SIG-M5 (cell line): ENCODE measurements at places on chromosomes 11 and 22.

DNA sequence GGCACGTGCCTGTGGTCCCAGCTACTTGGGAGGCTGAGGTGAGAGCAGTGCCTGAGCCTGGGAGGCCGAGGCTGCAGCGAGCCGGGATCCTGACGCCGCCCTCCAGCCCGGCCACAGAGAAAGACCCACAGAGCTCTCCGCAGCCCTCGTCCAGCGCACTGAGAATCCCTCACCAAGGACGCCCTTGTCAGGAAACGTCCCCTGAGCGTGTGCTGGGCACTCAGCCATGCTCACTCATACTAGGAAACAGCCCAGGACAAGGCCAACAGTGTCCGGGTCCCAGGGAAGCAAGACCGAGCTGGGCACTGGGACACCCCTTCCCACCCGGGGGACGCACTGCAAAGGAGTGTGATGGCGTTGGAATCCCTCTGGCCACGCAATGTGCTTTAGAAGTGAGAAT is 14.5 kb downstream of the DEAF1 start:
- no peak for DNase-seq

- no peak for DNase-seq
Observed at GRCh38 chr22:46869329-46869728, 106.9 kb downstream of the TBC1D22A start.

- DNase-seq: no peak
Observed at GRCh38 chr11:108967571-108967970, 302.7 kb downstream of the DDX10 start.

- DNase-seq: no peak
Observed at GRCh38 chr11:77081976-77082836, 15.4 kb downstream of the CAPN5 start.

DNA sequence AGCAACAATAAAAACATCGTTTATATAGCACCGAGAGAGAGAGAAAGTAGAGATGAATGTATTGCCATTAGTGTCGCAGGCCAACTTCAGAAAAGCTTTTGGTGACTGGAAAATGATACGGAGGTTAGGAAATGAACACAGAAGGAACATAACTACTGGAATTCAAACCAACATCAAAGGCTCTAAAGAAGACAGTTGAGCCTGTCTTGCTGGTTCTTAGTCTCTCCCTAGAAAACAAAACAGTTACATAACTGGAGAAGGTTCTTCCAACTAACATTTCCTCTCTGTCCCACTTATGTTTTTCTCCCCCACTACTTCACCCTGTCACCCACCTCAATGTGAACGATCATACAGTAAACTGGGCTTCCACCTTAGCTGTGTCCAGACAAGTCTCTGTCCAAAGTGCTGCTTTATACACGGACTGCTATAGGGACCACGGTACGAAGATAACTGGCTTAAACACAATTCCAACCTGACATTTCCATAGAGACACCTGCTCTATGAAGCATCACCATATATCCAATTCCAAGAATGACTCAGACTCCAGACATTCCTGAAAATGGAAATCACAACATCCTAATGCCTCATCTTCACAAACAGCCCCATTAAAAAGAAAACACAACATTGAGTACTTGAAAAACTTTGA is 85.2 kb upstream of the ARHGAP32 start:
- no peak for DNase-seq

DNA sequence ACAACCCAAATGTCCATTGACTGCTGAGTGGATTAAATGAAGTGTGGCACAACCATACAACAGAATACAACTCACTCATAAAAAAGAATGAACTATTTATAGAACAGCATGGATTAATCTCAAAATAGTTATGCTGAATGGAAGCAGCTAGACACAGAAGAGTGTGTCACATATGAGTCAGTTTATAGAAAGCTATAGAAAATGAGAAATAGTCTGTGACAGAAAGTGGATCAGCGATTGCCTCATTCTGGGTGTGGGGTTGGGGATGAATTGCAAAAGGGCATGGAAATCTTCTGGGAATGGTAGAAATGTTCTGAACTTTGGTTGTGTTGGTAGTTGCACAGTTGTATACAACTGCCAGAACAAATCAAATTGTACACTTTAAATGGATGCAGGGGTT is 37.4 kb downstream of the PRR5L start:
- DNase-seq: no peak

- DNase-seq: no peak
Observed at GRCh38 chr11:92122561-92122960, 102.1 kb upstream of the FAT3 start.

- DNase-seq: no peak
Observed at GRCh38 chr11:95736809-95737208, 52.8 kb downstream of the FAM76B start.

- no peak for DNase-seq
Observed at GRCh38 chr11:72553706-72554105, 119.4 kb upstream of the CLPB start.

- no peak for DNase-seq
Observed at GRCh38 chr22:20001082-20001638, 15.5 kb downstream of the ARVCF start.

- no peak for DNase-seq
Observed at GRCh38 chr22:16969508-16970327, 38.3 kb downstream of the GAB4 start.

- DNase-seq: no peak
Observed at GRCh38 chr22:48738204-48738980, 1089.3 kb downstream of the BRD1 start.

DNA sequence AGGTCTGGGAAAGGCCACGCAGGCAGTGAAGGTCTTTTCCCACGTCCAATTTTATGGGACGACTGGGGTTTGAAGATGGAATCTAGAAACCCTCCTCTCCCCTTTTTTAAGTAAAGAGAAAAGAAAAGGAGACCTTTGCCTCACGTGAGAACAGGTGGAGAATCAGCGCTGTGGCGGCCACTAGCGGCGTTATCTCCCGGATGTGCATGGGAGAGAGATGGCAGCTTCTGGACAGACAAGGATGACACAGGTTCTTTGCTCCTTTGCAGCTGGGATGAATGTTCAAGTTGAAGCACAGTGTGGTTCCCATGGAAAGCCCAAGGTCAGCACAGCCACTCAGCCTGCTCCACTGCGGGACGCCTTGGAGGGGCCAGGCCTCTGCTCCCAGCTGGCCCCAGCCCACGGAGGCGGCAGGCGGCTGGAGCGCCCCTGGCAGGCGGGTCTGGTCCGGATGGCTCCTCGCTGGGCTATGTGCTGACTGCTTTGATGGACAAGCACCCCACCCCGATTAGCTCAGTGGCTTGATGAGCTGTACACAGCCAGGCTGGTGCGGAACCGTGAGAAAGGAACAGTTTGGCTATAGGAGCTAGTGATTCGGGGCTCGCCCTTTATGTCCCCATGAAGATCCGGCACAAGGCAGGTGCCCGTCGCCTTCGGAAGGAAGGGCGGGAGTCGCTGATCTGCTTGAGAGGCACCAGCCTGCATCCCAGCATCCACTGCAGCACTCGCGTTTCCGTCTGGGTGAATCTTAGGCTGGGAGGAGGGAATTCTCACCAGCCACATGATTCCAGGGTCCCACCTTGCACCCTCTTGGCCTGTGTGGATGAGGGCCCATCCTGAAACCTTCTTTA is 14.5 kb upstream of the BID start:
- DNase-seq: no peak

GRCh38 chr11:64609436-64610047 is 18.5 kb downstream of the SLC22A12 start:
- no peak for DNase-seq

GRCh38 chr11:68650801-68651200 is 33.5 kb upstream of the GAL start:
- no peak for DNase-seq

- DNase-seq: no peak
Observed at GRCh38 chr11:125925247-125925740, 20.6 kb upstream of the VSIG10L2 start.

DNA sequence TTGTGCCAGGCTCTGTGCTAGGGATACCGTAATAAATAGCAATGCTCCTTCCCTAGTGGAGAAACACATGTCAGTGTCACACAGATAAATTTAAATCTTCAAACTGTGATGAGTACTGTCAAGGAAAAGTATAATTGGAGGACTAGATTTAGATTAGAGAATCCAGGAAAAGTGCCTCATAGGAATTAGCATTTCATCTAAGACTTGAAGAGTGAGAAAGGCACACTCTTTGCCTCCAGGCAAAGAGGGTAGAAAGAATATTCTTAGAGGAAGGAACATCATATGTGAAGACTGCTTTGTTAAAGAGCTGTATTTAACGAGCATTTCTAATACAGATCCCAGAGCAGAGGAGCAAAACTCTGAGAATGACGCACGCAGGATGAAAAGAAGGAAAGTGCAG is 30.9 kb downstream of the ART5 start:
- no peak for DNase-seq

DNA sequence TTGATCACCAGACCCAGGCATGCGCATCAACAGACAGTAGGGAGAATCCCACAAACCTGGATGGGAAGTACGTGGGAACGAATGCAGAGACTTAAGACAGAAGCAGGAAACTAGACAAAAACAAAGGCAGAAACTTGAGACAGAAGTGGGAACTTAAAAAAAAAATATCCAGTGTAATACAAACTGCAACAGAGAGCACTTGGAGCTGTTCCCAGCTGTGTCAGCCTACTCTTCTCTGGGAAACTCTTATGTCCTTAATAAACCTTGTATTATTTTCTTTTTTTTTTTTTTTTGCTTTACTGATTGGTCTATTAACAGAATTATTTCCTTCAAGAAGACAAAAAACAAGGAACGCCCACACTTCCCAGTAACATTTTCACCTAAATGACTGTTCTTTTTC is 1818.1 kb upstream of the RAG2 start:
- no peak for DNase-seq

- no peak for DNase-seq
Observed at GRCh38 chr11:119742263-119742861, 13.4 kb upstream of the NECTIN1 start.

- no peak for DNase-seq
Observed at GRCh38 chr11:107999759-108000455, 8.8 kb upstream of the CUL5 start.

DNA sequence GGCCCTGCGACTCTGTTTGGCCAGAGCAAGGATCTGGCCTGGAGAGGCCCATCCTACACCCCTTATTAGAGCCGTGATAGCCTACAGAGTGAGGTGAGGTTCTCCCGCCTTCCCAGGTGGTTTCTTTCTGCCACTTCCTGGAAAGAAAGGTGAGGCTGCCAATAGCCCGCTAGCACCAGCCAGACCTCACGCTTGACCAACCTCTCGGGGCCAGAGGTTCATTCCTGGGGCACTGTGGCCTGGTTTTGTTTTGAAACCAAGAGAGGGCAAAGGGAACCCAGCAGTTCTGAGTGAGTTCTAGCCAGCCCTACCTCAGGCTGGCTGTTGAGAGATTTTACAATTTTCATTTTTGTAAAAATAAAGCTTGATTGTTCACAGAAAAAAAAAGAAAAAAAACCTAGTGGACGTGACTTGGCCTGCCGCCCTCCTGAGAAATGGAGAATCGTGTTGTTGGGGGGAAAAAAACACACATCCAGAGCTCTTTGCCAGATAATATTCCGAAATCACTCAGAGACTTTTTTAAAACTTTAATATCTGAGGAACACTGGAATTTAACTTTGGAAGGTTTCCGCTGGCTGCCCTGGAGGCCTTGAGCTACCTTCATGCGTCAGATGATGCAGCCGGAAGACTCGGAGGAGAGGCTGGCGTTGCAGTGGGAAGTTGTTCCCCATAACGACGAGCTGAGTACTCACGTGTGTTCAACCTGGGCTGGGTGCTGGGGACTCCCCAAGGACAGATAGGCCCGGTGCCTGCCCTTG is 84.5 kb downstream of the BCR start:
- no peak for DNase-seq

- DNase-seq: no peak
Observed at GRCh38 chr22:24822471-24822870, 16.5 kb downstream of the SGSM1 start.

GRCh38 chr11:111798279-111798678 is 32.1 kb upstream of the PPP2R1B start:
- DNase-seq: no peak

DNA sequence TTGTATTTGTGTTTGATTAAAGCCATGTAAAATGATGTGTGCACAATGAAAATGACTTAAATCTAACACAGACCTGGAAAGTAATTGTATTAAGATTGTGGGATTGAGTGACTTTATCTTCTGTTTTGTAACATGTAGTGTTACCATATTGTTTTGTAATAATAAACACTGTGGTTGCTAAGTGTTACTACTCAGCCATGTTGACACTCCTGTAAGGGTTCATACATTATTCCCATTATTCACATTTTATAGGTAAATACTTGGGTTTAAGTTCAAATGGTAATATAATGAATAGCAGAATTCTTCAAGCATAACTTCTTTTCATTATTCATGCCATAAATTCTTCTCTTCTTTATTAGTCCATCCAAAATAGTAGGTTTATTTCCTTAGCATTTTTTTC is 69.0 kb downstream of the ZC3H12C start:
- DNase-seq: no peak

- no peak for DNase-seq
Observed at GRCh38 chr11:92253945-92254344, 29.3 kb downstream of the FAT3 start.

- no peak for DNase-seq
Observed at GRCh38 chr11:28666632-28667031, 558.4 kb downstream of the METTL15 start.
